ENCODE measurements at places on chromosomes 7 and 10.

DNA sequence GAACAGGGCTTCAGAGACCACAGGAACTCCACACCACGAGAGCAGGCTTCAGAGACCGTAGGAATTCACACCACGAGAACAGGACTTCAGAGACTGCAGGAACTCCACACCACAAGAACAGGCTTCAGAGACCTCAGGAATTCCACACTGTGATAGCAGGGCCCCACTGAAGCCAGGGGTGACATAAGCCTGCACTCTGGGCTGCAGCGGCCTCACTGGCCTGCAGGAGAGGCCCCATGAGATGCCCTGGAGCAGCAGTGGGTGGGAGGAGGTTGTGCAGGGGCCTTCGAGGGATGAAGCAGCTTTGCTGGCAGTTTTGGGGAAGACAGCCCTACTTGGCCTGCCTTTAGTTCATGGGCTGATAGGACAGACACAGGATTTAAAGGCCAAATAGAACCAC, 614.7 kb downstream of the PTPRN2 start:
- DNase-seq = no peak

DNA sequence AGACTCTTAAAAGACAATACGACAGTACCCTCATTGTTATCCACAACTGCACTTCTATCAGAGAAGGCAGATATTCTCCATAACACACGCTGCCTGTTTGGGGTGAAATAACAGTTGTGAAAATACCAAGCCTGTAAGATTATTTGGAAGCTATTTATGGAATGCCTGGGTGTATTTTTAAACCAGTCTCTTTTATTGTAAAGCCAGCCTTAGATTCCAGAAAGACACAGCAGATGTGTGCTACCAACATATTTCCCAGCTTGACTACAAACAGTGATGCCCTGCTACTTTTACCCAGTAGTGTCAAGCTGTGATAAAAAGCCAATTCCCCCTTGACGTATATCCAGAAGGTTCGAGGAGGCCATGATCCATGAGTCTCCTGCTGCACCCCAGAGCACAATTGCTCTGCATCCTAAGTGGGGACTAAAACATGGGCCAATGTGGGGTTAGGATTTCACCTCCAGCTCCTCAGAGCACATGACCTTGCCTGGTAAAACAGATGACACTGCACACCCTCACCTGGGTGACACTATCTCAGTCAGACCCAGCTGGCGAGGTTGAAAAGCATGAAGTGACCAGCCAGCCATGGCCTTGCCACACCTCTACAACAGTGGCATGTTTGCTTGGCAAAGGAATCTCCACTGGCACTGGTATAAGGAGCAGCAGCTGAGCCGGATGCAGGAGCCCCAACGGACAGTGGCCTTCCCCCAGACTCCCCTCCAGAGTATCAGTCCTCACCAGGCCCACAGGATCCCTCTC, 62.2 kb downstream of the GFRA1 start:
- no peak for DNase-seq

- DNase-seq = no peak
These were observed 272.4 kb downstream of the SKAP2 start for GRCh38 chr7:26592011-26592410.

DNA sequence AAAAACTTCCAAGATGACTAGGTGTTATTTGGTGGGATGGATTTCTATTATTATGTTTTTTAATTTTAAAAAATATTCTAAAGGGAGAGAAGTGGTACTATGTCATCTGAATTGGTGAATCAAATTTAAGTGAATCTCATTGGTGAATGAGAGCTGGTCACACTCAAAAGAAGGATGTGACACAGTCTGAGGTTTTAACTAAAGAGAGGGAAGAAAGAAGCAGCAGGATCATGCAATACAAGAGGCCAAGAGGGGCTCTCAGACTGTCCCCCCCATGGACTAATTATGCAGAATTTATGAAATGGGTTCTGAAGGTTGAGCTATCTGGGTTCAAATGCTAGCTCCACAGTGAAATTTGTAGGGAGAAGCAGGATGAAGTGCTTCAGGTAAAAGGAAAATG, 16.2 kb downstream of the MACC1 start:
- DNase-seq = no peak

DNA sequence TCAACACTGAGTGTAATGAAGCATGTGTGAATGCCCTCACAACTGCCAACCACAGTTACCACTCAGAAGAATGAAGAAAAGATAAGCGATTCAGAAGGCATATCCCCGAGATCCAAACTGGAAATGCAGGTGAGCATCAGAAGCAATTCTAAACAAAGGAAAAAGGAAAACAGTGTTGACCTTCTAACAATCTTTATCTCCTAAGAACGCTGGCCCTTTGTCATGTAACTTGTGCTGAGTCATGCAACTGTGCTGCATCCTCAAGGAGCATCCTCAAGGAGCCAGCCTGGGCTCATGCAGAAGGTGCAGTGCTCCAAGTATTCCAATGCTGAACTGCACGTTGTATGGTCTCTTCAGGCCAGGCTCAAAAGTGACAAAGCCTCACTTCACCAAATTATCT, 30.6 kb downstream of the SEC61G start:
- DNase-seq = no peak

DNA sequence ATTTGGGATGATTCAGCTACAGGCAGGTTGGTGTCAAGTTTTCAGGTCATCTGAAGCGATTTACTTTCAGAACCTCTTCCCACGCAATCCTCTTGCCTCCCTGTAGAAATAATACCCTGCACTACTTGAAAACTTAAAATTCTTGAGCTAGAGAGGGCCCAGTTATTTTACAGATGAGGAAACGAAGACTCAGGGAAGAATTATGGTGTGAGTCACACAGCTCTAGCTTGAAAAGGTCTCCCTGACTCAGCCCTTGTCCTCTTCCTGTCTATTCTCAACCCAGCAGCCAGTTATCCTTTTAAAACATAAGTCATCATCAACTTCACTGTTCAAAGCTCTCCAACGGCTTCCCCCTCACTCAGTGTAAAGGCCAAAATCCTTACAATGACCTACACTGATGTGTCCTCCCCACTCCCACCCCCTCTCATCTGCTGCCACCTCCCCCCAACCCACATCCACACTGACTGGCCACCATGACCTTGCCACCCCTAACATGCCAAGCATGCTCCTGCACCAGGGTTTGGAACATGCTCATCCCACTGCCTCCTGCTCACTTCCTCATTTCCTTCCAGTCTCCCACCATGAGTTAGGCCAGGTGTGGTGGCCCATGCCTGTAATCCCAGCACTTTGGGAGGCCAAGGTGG, 3.4 kb downstream of the DNMBP start:
- DNase-seq = peak; percentile 62

DNA sequence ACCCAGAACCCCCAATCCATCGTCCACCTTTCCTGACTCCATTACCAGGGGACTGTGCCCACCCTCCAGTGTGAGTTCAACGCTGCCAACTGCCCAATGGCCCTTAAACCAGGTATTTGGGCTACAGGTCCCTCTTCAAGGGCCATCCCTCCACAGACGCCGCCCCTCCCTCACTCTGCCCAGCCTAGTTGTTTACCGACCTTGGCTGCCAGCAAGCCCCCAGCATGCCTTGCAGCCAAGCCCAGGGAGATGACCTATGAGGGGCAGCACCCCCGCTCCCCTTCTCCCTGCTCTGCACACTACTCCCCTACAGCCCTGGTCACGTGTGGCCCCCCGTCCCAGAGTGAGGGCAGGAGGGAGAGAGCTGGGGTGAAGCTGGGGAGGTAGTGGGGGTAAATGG, 147.3 kb downstream of the GRID1 start:
- DNase-seq = no peak

DNA sequence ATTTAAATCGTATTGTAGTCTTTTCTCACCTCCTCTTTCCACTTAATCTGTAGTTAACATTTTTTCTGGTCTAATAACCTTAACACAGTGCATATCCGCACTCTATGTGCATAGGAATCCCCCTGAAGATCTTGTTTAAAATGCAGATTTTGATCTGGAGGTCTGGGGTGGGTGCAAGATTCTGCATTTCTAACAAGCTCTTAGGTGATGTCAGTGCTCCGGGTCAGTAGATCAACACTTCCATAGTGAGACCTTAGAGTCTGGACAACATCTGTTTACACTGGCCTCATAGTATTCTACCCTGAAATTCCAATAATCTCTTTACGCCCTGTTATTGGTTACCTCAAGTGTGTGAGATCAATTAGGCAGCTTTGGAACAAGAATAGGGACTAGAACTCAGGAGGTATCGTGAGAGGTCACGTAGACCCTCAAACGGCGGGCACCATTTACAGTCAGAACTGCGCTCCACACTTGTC, 434 bp upstream of the PLEKHA8 start:
- DNase-seq = no peak

DNA sequence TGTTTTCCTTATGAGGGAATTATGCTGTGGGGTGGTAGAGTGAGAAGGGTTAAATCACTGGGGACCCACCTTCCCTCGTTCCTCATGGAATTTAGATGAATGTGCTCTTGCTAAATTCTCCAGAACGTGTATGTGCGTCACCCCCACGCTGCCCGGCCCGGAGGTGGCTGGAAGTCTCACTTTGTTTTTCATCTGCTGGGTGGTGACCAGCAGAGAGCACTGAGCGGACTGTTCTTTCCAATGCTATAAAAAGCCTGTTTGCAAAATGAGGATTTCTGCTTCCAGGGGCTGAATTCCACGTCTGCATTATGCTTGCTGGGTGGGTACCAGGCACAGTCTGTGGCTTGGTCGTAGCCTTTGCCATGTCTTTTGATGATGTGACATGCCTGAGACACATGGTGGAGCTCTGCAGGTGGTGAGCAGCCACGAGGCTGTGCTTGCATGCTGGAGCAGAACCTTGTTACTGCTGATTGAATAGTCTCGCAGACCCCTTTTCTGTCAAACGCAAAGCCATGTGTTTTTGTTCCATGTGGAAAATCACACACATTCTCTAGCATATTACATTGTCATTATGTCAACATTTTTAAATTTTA, 31.9 kb upstream of the INSYN2A start:
- no peak for DNase-seq

DNA sequence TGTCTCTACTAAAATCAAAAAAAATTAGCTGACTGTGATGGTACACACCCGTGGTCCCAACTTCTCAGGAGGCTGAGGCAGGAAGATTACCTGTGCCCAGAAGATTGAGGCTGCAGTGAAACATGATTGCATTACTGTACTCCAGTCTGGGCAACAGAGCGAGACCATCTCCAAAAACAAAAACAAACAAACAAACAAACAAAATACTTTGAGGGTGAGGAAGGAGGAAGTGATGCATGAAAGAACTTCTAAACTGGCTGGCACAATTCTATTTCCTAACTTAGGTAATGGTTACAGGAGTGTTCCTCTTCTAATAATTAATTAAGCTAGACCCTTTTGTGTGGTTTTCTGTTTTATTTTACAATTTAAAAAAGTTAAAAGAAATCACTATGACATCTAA, 15.5 kb downstream of the WAPL start:
- no peak for DNase-seq

GRCh38 chr10:110436554-110437350, 61.0 kb upstream of the DUSP5 start:
- no peak for DNase-seq

DNA sequence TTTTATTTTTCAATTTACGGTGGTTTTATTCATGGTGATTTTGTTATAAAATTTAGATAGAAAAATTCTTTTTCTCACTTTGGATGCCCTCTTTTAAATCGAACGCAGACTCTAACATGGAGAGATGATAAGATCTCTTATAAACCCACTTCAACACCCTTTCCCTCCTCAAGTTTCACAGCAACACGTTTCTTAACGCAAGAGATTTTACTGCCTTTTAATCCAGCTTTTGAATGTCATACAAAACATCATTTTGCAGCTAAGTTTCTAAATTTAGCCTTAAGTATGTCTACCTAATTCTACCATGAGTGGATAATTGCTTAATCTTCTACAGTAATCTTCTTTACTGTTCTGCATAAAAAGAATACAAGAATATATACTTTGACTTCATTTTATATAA, 70.0 kb downstream of the SEMA3C start:
- DNase-seq = no peak

DNA sequence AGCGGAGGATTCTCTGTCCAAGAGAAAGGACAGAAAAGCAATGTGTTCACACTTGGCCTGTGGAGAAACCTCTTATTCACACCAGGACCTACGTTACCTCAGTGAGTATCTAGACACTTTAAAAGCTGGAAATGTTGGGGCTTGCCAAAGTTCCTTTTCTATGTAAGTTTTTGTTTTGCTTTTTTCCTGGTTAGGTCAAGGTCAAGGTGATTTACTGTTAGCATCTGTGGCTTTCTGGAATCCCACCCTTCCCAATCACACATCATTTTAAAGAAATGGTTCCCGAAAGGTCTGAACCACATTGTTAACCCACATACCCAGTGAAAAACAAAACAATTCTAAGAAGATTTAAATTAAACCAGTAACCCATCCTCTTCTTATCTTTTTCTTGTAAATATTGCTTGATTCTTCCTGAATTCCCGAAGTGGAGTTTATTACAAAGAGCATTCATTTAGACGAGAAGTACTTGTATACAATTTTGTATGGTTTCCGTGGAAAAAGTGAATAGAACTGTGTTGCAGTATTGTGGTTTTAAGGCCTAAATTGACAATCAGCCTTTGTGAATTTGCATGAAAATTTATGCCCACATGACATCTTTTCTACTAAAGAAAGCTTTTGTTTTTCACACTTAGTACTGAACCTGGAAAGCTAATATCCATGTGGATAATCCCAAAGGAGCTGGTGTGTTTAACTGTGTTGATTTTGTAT, 827.0 kb upstream of the IGFBP3 start:
- peak; percentile 70 for DNase-seq

- DNase-seq = no peak
These were observed 79.1 kb upstream of the RET start for GRCh38 chr10:42997849-42998165.

GRCh38 chr10:92829786-92830377, 18.4 kb upstream of the EXOC6 start:
- no peak for DNase-seq

- no peak for DNase-seq
These were observed 39.7 kb downstream of the CACNB2 start for GRCh38 chr10:18179891-18180290.

DNA sequence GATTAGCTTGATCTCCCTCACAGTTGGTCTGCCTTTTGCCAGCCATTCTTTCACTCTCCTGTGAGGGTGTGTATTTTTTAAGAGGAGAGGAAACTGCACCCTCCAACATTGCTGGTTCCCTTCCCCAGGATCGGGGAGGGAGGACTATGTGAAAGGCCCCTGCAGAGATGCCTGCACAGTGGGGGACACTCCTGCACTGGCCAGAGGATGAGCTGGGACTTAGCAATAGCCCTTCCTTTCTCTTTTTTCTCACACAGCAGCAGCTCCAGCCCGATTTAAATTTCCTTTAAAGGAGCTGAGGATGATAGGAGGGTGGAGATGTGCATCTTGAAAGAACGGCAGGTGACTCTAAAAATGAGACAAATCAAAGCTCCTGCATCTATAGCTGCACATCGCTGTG, 18.7 kb downstream of the SORCS3 start:
- no peak for DNase-seq

- no peak for DNase-seq
These were observed 6.1 kb downstream of the CREM start for GRCh38 chr10:35132727-35133126.

- no peak for DNase-seq
These were observed 20.2 kb downstream of the DNTT start for GRCh38 chr10:96324447-96324846.

DNA sequence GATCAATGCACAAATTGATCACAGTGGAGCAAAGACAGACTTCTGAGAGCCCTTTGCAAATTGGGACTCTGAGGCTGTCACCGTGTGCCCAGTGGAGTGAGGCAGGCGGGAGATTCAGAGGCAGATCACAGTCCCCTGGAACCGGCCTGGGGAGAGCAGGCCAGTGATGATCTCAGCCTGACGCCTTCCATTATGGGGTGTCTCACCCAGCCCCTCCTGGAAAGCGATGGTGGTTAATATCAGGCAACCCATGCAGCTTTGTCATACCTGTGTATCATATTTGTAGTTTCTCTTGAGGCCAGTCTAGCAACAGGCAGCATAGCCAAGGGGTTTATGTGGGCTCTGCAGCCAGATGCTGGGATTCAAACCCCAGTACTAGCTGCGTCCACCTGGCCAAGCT, 147.8 kb downstream of the EMX2 start:
- DNase-seq = no peak
